Stimulated activated naive CD4-positive, alpha-beta T cell treated with Interleukin-2 at 50 U/mL for 16 hours (primary cell): ENCODE measurements at places on chromosomes 11 and 22.

- no peak for DNase-seq
Observed at GRCh38 chr11:83060965-83061364, 10.7 kb downstream of the RAB30 start.

DNA sequence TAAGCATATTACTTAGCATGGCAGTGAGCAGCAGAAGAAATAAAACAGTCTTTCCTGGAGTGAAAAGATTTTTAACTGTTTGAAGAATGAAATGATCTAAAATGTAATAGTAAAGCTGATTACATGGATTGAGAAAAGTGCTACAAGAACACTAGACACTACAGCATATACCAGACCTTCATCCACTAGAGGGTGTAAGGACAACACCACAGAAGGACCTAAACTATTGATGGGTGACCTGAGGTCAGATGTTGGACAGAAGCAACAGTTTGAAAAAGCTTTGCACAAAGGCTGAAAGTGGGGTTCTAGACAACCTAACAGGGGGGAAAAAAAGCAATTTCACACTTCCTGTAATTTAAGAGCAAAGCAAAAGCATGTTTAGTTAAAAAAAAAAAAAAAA, 97.7 kb downstream of the RBFOX2 start:
- no peak for DNase-seq

GRCh38 chr11:63698976-63699733, 17.9 kb downstream of the RTN3 start:
- no peak for DNase-seq

- DNase-seq, result no peak
Observed at GRCh38 chr22:49183826-49184216, 643.9 kb downstream of the BRD1 start.

DNA sequence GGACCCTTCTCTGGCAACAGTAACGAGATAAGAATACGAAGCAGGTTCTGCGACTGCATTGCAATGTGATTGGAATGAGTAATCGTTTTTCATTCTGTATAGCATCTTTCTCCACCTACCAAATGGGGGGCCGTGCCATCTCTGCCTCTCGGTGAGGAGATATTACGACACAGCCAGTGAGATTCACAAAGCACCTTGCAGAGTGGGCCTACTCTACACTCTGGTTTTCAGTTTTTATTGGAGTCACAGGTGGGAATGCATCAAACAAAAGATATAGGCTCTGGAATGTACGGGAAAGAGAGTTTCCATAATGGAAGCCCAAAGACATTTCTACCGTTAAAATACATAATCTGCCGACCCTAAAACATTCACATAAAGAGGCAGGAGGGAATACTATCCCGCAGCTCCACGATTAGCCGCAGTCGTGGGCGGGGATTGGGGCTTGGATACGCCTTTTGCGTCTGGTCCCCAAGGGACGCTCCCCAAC, 423 bp upstream of the RTN3 start:
- DNase-seq, result peak; percentile 31

- no peak for DNase-seq
Observed at GRCh38 chr22:43288807-43289420, 54.3 kb downstream of the SCUBE1 start.

DNA sequence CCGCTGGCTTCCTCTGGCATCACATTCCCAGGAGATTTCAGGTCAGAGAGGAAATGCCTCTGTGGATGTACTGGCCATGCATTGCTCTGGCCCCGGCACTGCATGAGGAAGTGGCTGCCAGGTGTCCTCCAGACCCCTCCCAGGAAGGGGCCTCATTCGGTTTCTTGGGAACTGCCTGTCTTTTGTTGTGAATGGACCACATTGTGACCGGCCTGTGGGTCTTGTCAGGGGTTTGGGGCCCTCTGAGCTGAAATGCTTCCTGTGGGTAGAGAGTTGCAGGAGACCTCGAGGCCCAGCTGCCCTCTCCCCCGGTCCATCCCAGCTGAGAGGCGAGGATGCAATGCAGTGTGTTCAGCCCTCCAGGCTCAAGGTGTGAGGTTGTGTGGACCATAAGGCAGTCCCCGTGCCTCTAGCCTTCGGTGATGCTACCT, 18.8 kb upstream of the ST3GAL4 start:
- no peak for DNase-seq

GRCh38 chr11:57269571-57270021, 32.5 kb upstream of the APLNR start:
- DNase-seq, result no peak
